Testis (tissue), 5 donors: ENCODE measurements at places on chromosomes 3 and 15. TPM values are rescaled to one million over a fixed set of nuclear protein-coding genes. Genes with fewer than 3 reads are reported as not detected.

DNA sequence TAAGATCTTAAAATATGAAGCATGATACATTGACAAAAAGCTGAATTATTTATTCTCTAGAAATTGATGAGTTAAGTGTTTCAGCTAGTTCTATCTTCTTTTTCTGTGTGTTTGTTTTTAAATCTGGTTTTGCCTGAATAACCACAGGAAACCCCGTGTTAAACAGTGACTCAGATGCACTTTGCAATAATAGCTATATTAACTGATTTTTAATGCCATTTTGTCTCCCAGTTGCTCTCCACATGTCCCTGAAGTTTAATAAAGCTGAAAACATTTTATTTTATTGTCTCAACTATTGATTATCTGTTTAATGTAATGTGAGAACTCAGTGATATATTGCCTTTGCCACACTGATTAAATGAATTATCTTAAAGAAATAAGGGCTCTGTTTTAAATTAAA lies 42.8 kb upstream of the ROBO1 start:
- no peaks in the 10 kb centered on the region for H3K27me3 ChIP-seq
- H3K4me3 ChIP-seq, result no peak overlapping the region
- no peak for DNase-seq
- no peak overlapping the region for H3K27ac ChIP-seq
- H3K36me3 ChIP-seq, result no peaks in the 10 kb centered on the region

GRCh38 chr15:38551720-38552648 lies 12.6 kb downstream of the RASGRP1 start:
- no peaks in the 10 kb centered on the region for H3K4me1 ChIP-seq
- no peaks in the 10 kb centered on the region for H3K36me3 ChIP-seq
- no peak overlapping the region for H3K27ac ChIP-seq
- no peak overlapping the region for H3K4me3 ChIP-seq
- no peak for DNase-seq
- H3K27me3 ChIP-seq, result no peaks in the 10 kb centered on the region

DNA sequence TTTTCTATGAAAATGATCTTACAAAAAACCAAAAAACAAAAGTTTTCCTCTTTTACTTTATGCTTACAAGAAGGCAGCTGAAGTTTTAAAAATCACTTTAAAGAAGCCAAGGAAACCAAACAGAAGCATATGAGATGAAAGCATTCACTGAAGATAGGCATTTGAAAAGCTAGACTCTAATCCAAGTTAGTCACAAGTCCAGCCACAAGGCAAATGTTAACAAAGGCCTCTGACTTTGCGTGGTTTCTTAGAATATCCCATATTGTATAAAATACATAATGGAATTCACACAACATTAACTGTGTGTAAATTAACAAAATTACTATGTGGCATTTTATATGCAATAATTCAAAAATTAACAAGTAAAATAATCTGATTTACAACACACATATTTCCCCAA lies 17.7 kb downstream of the MRPL3 start:
- H3K36me3 ChIP-seq, result no peaks in the 10 kb centered on the region
- DNase-seq, result no peak
- H3K27ac ChIP-seq, result no peak overlapping the region

GRCh38 chr15:48061605-48062004 lies 59.2 kb upstream of the SLC24A5 start:
- H3K27me3 ChIP-seq, result no peaks in the 10 kb centered on the region
- no peak overlapping the region for H3K27ac ChIP-seq
- H3K36me3 ChIP-seq, result no peaks in the 10 kb centered on the region
- no peak for DNase-seq

- no peaks in the 10 kb centered on the region for H3K4me1 ChIP-seq
- H3K27ac ChIP-seq, result no peak overlapping the region
- no peaks in the 10 kb centered on the region for H3K36me3 ChIP-seq
- no peak for DNase-seq
- no peak overlapping the region for H3K4me3 ChIP-seq
These were observed 38.0 kb downstream of the ARRDC4 start for GRCh38 chr15:97998307-97999071.

Gene RNU6-1
- not detected for total RNA-seq

Gene MYZAP
- 3.3 TPM for total RNA-seq

DNA sequence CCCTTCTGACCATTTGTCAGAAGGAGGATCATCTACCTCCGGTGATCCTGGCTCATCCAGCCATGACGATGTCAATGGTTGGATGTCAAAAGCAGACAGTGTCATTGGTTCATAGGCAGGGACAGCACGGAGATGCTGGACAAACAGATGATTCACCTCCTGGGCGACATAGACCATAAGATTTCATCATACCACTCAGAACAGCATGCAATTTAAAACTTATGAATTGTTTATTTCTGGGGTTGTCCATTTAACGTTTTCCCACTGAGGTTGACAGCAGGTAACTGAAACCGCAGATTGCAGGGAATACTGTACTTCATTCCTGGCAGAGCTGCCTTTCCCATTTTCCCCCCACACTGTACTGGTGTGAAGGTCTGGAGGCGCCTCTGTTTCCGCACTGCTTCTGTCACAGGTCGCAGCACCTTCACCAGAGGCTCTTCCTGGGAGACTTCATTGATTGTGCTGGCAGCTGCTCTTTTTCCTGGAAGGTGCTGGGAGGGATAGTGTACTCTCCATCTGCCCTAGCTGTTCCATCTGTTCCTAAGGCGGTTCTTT lies 32.5 kb upstream of the TMOD3 start:
- H3K4me1 ChIP-seq, result no peaks in the 10 kb centered on the region
- no peak overlapping the region for H3K4me3 ChIP-seq
- no peaks in the 10 kb centered on the region for H3K27me3 ChIP-seq
- no peak for DNase-seq

- no peaks in the 10 kb centered on the region for H3K27me3 ChIP-seq
- H3K4me3 ChIP-seq, result no peak overlapping the region
- H3K36me3 ChIP-seq, result no peaks in the 10 kb centered on the region
- H3K4me1 ChIP-seq, result peaks cover 18% of the 10 kb centered on the region
- H3K27ac ChIP-seq, result no peak overlapping the region
These were observed 18.4 kb downstream of the FLNB start for GRCh38 chr3:58026598-58026997.

DNA sequence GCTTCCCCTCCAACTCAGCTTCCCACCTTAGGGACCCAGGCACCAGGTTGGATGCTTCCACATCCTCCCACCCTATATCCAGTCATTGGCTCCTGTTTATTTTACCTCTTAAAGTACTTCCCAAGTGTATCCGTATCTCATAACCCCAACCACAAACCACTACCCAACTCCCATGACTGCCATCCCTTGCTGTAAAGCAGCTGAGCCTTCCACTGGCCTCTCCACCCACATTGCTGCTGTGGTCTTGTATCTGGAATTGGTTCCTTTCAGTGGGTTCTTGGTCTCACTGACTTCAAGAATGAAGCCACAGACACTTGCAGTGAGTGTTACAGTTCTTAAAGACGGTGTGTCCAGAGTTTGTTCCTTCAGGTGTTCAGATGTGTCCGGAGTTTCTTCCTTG lies 79.8 kb upstream of the HRH1 start:
- no peaks in the 10 kb centered on the region for H3K4me1 ChIP-seq
- H3K27ac ChIP-seq, result no peak overlapping the region
- no peaks in the 10 kb centered on the region for H3K36me3 ChIP-seq
- H3K4me3 ChIP-seq, result no peak overlapping the region

GRCh38 chr3:66582721-66583423 lies 82.0 kb upstream of the LRIG1 start:
- H3K27ac ChIP-seq, result no peak overlapping the region
- no peaks in the 10 kb centered on the region for H3K27me3 ChIP-seq

- H3K4me3 ChIP-seq, result no peak overlapping the region
- H3K27ac ChIP-seq, result no peak overlapping the region
- no peak for DNase-seq
- H3K4me1 ChIP-seq, result no peaks in the 10 kb centered on the region
- H3K36me3 ChIP-seq, result no peaks in the 10 kb centered on the region
- H3K27me3 ChIP-seq, result no peaks in the 10 kb centered on the region
These were observed 237.7 kb upstream of the LYSMD4 start for GRCh38 chr15:99970891-99971430.

- DNase-seq, result no peak
- H3K36me3 ChIP-seq, result no peaks in the 10 kb centered on the region
- no peaks in the 10 kb centered on the region for H3K27me3 ChIP-seq
These were observed 579.4 kb upstream of the TBL1XR1 start for GRCh38 chr3:177776661-177777101.

GRCh38 chr3:29240248-29240647 lies 40.6 kb upstream of the RBMS3 start:
- H3K36me3 ChIP-seq, result no peaks in the 10 kb centered on the region
- DNase-seq, result no peak
- no peak overlapping the region for H3K4me3 ChIP-seq
- H3K27me3 ChIP-seq, result no peaks in the 10 kb centered on the region
- no peaks in the 10 kb centered on the region for H3K4me1 ChIP-seq

DNA sequence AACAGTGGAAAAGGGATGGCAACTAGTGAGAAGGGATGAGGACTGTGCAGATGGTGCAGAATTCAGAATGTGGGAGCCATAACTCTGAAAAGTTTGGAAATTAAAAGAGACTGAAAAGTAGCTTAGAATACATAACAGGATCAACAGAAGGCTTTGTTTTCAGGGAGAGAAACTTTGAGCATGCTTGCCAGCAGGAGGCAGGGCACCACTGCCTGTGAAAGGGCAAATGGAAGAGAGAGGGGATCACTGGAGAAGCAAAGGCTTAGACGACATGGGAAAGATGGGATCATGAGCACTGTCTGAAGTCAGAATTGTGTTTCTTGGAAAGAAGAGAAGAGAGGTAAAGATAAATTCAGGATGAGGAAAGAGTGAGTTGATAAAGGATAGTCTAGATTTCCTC lies 99.6 kb downstream of the ABI3BP start:
- DNase-seq, result peak; percentile 41
- no peak overlapping the region for H3K27ac ChIP-seq
- no peaks in the 10 kb centered on the region for H3K36me3 ChIP-seq
